Esophagus squamous epithelium (tissue), 5 donors: ENCODE measurements at places on chromosomes 7 and 10. TPM values are rescaled to one million over a fixed set of nuclear protein-coding genes. Genes with fewer than 3 reads are reported as not detected.
A peak's percentile ranks its signal among the peaks of the same experiment; 100 is the strongest.

The NPFFR1 gene
- total RNA-seq: 0.19 TPM

The NCAPG2 gene
- 18.2 TPM for total RNA-seq

The PTPRN2 gene
- 2.7 TPM for total RNA-seq

The MYO1G gene
- total RNA-seq: 1.3 TPM

The FAM25G gene
- 30.8 TPM for total RNA-seq

The HABP2 gene
- total RNA-seq: under 0.01 TPM

The ENTPD1 gene
- 7.7 TPM for total RNA-seq

The STEAP1 gene
- 15.6 TPM for total RNA-seq

The GIMAP2 gene
- total RNA-seq: 0.72 TPM

The LIPK gene
- 2.4 TPM for total RNA-seq

The TRPV5 gene
- total RNA-seq: not detected

The MKX gene
- total RNA-seq: 2.5 TPM

GRCh38 chr7:95126053-95126709 is 198.2 kb downstream of the PON1 start:
- DNase-seq: no peak

DNA sequence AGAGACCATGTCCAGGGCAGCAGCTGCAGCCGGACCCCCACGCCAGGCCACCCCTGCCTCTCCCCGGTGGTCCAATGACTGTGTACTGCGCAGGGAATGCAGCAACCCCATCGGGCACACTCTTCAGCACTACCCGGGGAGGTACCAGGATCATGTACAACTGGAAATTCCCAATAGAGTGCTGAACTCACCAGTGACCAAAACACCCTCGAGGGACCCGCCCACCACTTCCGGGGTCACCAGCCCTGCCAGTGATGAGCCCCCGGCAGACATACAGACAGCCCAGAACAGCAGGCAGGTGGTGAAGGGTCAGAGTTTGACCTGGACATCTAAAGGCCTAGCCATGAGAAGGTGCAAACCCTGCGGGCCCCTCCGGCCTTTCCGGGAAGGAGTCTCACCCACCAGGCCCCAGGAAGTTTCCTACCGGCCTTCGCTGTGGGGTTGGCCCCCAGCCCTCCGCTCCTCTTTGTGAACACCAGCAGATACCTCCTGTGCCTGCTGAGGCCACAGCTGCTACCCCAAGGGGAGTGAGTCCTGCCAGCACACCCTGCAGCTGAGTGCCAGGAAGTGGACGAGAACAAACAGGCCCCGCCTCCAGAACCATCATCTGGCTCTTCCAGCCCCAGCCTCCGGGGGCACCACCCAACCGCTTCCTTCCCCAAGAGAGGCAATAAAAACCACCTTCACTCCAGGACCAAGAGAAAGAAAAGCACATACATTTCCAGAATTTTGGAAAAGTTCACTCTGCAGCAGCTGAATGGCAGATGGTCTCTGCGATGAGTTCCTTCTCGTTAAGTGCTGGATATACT is 5.0 kb upstream of the ANKRD61 start:
- peak; percentile 50 for DNase-seq

- no peak for DNase-seq
Measured at GRCh38 chr7:136687693-136688322, 180.6 kb upstream of the CHRM2 start.

DNA sequence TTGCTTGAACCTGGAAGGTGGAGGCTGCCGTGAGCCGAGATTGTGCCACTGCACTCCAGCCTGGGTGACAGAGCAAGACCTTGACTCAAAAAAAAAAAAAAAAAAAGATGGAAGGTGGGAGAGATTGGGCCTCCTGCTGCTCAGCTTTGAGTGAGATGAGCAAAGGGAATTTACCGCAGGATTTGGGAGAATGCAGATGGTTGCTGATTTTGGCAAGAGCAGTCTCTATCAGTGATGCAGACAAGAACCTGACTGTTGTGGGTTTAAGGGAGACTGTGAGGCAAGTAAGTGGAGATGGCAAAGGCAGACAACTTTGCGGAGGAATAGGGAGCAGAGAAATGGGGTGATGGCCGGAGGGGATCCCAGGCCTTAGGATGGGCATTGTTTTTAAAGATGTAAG is 1140.8 kb upstream of the AUTS2 start:
- no peak for DNase-seq

GRCh38 chr10:129307141-129307540 is 159.9 kb upstream of the MGMT start:
- DNase-seq: no peak

DNA sequence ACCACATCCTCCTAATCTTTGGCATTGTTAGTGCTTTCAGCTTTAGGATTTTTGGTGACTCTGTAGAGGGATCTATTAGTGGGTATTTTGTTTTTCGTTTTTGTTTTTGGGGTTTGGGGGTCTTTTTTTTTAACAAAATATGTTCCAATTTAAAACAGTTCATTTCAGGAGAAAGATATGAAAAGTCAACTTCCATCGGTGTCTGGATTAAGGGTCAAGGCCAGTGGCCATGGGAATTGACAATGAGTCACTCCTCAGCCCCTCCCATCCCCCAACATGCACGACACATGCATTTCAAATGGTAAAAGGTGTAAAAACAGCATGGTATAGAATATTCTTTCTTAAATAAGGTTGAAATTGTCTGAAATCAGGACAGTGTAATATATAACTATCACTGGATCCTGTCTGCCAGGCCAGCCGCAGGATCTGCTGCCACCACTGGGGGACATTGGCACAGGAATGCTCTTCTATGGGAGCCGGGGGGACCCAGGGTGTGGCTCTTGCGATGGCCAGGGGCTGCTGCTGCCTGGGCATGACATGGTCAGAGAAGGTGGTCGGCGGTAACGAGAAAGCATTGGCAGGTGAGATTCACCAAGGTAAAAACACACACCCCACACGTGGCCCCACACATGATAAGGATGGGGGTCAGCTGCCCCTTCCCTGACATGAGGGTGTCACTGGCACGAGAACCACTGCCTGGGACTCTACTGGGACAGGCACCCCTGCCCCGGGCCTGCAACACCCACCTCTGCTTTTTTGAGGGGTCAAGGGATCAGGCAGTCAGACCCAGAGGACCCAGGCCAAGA is 126.2 kb upstream of the KCTD7 start:
- no peak for DNase-seq

DNA sequence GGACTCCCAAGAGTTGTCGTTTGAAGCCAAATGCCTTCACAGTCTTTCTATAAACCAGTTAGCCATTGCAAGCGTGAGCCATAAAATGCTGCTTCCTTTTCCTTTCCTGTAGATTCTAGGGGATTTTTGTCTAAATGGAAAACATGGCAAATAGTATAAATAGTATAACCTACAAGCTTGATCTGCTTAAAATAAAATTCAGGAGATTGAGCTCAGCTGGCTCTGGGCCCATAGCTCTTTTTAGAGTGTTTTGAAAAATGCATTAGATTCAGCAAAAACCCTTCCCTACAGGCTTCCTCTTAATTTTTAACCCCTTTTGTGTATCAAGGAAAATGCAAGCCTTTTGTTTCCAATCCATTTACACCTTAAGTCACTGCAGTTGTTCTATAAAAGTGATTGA is 190.1 kb upstream of the GDF10 start:
- no peak for DNase-seq

GRCh38 chr10:93850031-93851015 is 43.5 kb upstream of the SLC35G1 start:
- DNase-seq: no peak

DNA sequence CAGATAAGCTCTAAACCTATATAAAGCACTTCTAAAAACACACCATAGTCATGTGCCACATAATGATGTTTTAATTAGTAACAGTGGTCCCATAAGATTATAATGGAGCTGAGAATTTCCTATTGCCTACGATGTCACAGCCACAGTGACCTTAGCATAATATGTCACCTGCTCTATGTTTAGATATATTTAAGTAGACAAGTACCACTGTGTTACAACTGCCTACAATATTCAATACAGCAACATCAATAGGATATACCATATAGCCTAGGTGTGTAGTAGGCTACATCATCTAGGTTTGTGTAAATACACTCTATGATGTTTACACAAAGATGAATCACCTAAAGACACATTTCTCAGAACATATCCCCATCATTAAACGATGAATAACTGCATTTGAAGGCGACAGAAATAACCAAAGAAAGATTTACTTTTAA is 24.5 kb downstream of the GPR22 start:
- no peak for DNase-seq

- DNase-seq: no peak
Measured at GRCh38 chr10:76115471-76116155, 684.2 kb downstream of the LRMDA start.

- DNase-seq: no peak
Measured at GRCh38 chr7:103857435-103857834, 132.0 kb downstream of the RELN start.

DNA sequence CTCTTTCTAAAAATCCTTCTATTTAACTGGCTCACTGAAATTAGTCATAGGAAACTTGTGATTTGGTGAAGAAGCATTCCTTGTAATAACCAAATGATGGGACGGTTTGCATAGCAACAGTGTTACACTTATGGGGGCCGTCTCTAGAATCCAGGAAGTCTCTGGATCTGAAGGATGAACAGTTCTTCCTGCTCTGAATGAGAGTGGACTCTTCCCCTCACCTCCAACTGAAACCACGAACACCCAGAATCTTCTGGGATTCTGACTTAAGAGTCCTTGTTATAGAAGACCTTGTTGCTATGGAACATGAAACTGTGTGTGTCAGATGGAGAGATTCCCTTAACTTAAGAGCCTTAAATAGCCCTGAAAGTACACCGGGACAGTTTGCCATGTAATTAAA is 23.2 kb downstream of the NOLC1 start:
- no peak for DNase-seq

- no peak for DNase-seq
Measured at GRCh38 chr7:130442601-130443000, 1.8 kb upstream of the CEP41 start.

GRCh38 chr7:137366995-137367394 is 23.5 kb upstream of the PTN start:
- no peak for DNase-seq

DNA sequence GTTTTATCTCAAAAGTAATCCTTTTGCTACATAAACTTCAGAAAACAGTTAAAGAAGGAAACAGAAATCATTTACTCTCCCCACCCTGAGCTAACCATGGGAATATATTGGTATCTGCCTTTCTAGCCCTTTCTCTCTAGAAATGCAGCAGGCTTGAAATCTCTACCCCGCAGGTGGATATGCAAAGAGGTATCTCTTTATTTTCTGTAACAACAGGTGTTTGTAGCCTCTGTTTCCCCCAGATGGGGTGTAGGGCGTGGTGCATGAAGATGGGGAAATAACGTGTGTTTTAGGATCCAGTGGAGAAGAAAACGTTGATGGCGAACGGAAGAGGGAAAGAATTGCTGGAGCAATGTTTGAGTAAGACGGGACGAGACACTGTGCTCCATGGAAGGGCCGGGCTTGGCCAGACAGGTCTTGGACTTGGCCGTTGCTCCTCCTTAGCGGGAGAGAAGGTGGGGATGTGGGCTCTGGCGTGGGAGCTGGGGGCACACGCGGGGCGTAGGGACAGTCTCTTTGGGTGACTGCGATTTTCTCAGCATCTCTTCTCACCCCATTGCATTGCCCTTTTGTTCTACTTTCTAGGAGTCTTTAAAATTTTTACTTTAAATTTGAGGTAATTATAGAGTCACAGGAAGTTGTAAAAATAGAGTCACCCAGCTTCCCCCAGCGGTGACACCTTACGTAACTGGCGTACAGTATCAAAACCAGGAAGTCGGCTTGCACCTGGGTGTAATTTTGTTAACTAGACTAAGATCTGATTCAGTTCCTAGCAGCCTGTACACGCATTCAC is 82.9 kb downstream of the ELFN1 start:
- no peak for DNase-seq

DNA sequence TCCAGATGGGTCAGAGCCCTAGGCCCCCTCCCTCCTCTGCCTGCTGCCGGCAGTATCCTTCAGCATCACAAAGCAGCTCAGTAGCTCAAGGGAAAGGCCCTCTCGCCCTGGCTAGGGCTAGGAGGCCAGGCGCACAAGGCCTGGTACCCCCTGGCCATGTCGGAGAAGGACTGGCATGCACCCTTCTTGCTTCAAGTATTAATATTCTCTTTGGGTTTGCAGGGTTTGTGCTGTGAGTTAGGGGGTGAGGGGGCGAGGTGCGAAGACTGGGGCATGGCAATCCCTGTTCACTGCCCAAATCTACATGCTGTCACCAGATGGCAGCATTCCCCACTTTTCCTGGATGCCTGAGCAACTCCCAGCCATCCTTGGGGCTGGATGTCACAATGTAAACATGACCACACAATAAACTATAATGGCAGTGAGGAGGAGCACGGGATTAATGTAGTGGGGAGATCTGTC is 105.2 kb downstream of the NEURL1 start:
- no peak for DNase-seq

GRCh38 chr7:107961405-107961804 is 41.6 kb downstream of the LAMB1 start:
- DNase-seq: no peak

DNA sequence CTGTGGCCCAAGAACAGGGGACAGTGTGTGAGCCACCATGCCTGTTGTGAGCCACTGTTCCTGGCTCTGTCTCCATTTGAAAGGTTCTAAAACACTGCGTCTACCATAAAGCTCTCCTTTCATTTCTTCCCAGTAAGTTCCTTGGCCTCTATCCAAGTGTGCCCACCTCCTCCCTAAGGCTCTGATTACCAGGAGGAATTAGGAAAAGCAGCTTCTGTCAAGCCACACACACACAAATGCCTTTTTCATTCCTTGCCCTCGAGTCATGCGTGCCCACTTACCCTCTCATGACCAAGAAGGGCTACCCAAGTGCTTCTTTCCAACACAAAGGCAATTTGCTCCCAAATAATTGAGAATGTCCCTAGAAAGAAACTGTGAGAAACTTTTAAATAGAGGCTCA is 70.8 kb upstream of the PARD3 start:
- DNase-seq: no peak

- DNase-seq: no peak
Measured at GRCh38 chr7:119482209-119482608, 790.8 kb upstream of the KCND2 start.

GRCh38 chr7:159060440-159060839 is 84.2 kb downstream of the VIPR2 start:
- no peak for DNase-seq

DNA sequence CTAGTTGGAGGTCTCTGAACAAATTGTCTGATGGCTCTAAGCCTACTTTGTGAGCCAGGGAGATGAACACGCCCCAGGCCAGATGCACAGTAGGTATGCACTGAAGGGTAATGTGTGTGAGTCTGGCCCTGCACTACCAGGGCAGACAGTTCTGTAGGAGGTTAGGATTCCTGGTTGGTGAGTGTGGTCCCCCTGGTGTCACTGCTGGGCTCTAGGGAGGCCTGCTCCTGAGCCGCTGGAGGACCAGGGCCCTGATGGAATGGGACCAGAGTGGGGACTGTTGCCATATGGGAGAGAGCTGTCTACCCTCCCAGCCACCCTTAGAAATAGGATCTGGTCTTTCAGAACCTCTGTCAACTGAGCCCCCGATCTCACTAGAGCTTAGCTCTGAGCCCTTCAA is 42.0 kb downstream of the CDH23 start:
- no peak for DNase-seq

GRCh38 chr7:15399441-15399840 is 162.4 kb downstream of the AGMO start:
- DNase-seq: no peak
